Left kidney (tissue), 8 donors: ENCODE measurements at places on chromosomes 16 and 17.

DNA sequence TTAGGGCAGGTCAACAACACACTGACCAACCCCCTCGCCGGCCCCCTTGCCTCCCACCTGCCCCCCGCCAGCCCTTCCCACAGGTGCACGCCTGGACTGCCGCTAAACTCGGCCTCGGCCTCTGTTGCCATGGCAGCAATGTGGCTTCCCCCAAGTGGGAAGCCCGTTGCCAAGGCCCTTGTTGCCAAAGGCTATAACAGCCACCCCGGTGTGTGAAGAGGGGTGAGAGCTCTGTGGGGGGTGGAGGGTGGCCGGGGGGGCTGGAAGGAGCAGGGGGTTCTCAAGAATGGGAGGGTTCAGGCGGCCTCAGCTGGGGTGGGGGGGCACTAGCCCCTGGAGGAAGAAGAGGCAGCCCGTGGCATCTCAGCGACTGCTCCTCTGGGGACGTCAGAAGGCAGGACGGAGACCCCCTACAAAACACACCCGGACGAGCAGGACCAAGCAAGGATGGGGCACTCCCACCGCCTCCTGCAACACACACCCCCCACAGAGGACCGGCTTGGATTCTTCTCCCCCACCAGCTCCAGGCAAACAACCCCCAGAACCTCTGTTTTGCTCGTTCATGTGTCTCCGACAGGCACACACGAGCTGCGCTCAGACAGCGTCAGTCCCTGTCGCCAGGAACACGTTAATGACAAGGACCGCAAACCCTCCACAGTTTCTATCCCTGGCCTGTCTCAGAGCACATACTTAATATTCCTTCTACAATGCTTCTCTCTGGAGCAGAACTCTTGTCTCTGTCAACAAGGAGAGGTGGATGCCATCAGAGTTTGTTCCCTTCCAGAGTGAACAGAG, 55.7 kb downstream of the ABR start:
- DNase-seq = no peak

DNA sequence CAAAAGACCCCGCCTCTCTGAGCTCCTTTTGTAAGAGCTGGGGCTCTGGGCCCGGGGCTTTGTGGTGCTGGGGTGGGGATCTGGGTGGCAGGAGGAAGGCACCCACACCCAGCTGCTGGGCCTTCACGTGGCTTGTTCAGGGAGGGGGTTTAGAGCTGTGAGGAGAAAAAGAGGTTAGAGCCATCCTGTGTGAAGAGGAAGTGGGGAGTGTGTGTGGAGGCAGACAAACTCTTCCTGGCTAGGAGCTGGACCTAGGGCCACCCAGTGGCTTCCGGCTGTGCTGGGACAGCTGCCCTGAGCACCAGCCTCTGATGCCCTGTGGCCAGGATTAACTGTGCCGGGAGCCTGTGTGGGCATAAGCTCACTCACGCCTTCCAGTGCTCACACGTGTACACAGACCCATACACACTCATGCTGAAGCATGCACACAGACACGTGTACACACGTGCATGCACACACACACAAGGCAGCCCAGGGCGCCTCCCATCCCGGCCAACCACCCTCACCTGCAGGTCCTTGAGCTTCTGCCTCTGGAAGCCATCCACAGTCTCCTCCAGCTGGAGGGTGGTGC, 7.4 kb downstream of the CIBAR2 start:
- no peak for DNase-seq

DNA sequence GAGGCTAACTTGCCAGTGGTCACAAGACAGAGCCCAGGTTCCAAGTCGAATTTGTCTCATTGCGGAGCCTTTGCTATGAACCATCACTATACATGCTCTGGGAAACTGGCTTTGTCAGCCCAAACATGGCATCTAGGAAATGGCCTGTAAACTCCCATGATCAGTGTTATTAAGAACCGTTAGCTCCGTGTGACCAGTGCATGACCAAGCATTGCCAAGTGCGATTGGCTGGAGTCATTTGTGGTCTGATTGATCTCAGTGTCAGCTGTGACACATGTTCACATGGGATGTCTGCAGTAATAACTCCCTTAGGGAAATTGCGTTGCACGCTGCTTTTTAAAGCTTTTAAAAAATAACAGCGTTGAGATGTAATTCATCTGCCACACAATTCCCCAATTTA, 18.6 kb upstream of the CDH3 start:
- no peak for DNase-seq

- peak; percentile 83 for DNase-seq
Measured at GRCh38 chr16:53099318-53100130, 44.7 kb downstream of the CHD9 start.

- DNase-seq = no peak
Measured at GRCh38 chr17:75996665-75997590, 3.7 kb upstream of the CDK3 start.

- no peak for DNase-seq
Measured at GRCh38 chr17:31830971-31831858, 27.8 kb downstream of the COPRS start.

- DNase-seq = no peak
Measured at GRCh38 chr17:61371606-61372005, 28.0 kb upstream of the TBX2 start.

DNA sequence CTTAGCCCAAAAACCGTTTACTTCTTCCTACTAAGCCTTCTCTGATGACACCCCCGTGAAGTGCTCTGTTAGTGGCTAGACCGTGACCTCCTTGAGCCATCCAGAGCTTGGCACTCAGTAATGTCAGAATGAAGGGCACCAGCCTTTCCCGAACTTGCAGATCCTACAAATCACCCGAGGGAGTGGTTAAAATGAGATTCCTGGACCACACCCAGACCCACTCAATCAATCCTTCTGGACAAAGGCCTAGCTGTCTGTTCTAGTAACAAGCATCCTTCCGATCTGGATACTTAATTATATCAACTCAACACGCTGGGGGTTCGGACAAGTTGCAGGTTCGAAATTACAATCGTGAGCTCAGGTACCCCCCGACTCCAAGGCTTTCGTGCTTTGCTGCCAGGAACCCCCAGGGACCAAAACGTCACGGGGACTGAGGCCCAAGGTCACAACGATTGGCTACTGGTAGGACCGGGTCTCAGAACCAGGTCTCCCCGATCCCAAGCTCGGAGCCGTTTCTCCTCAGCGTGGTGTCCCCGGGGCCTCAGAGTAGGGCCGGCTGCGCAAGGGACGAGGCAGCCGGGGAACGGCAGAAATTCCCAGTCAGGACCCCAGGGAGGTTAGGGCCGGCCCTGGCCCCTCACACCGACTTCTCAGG, 527 bp downstream of the CIAPIN1 start:
- DNase-seq = peak; percentile 13

GRCh38 chr17:65627891-65628643, 66.6 kb upstream of the AXIN2 start:
- peak; percentile 41 for DNase-seq

DNA sequence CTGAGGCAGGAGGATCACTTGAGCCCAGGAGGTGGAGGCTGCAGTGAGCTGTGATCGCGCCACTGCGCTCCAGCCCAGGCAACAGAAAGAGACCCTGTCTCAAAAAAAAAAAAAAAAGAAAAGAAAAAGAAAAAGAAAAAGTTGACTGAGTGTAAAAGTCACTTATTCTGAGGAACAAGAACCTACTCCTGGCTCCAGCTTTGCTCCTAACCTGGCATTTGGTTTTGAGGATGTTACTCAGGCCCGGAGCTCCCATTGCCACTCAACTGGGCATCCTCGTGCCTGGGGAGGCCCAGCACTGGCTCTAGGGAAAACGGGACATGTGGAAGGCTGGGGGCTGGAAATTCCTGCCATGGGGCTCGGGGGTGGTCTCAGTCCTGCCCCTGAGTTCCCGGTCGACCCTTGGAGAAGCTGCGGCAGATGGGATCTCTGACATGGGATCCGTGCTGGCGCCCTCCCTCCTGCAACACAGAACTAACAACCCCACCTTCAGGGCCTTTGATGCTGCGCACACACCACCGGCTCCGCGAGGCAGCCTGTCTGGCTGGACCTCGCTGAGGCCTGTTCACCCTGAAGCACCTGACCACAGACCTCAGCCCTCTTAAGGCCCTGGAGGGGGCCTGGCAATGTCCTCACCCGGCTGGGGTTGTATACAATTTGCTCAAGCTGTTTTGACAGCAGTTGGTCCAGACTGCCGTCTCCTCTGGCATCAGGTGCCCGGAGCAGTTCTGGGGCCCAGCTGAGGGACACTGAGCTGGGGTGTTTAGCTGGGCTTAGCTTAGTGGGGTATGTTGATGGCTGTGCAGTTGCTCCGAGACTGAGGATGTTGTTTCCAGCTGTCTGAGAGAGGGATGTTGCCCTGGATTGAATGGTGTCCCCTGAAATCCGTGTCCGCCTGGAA, 12.3 kb downstream of the CD7 start:
- DNase-seq = no peak

GRCh38 chr17:79192503-79193351, 118.1 kb downstream of the ENGASE start:
- peak; percentile 75 for DNase-seq

GRCh38 chr16:28623172-28623711, 13.4 kb upstream of the SULT1A1 start:
- no peak for DNase-seq

- DNase-seq = peak; percentile 78
Measured at GRCh38 chr17:32111141-32111771, 31.0 kb upstream of the RHOT1 start.

DNA sequence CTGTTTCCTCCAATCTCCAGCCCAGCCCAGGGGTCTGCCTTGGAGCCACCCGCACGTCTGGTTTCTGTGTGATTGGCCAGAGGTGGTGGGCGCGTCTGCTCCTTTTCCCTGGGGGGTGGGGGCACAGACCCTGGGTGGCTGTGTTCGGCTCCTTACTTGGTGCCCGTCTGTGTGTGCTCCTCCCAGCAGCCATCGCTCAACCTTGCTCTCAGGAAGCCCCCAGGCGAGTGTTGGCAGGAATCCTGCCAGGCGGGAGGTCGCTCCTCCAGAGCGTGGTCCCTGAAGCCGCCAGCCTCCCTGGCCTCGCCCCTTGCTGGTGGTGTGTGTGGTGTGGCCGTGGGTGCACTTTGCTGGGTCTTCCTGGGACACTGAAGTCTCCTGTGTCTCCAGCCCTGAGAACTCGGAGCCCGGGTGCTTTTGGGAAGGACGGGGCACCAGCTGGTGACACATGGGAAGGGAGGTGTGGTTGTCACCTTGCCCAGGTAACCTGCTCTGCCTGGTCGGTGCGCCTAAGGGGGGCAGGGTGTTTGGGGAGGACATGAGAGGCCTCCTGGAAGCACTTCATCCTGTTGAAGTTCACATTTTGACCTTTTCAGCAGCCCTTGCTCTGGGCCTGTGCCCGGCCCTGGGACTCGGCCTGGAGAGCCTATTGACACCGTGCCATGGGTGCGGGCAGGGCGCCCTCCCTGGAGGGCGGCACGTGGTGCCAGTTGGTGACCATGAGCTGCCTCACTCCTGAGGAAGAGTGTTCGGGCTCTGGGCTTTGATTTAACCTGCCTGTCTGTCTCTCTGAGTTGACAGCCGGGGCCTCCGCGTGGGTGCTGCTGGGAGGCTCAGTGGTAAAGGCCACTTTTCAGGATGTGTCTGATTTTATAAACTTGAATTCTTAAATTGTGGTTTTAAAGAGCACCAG, 49.0 kb upstream of the ZNF750 start:
- DNase-seq = no peak

GRCh38 chr16:66712512-66712911, 16.0 kb upstream of the CMTM4 start:
- DNase-seq = no peak

- DNase-seq = no peak
Measured at GRCh38 chr16:51113236-51114125, 37.6 kb downstream of the SALL1 start.

DNA sequence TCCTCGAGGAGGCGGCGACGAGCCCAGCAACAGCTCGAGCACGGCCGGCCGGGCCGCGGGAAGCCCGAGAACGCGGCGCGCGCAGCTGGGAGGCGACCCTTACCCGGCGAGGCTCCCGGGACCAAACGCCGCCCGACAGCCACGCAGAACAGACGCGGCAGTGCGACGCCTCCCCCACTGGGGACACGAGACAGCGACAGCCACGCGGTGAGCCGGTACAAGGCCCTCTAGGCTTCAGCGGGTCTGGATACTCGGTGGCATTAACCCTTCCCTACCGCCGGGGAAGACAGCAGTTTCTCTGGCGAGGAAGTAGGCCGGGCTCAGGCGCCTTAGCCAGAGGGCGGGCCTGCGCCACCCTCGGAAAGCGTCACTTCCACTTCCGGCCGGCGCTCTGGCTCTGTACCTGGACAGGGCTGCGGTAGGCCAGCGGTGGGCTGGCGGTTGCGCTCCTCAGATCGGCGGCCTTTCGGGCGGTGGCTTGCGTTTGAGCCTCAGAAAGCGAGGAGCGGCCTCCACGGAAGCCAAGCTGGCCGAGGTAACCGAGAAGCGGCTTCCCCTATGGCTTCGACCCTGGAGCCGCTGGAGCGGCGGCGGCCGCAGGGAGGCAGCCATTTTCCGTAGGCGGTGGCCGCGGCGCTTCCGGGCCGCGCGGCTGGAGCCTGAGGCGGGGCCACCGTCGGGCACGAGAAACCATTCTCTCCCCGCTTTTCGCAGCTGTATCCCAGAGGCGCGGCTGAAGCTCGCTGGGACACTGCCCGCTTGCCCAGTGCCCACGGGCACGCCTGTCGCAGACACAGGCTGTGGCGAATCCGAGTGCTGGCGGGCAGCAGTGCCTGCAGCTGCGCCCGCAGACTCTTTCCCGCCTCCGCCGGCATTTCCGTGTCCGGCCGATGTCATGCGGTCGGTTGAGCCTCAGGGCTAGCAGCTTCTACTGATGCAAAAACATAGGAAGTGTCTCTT, at the start of the genes TIGD7 and ZNF75A:
Gene TIGD7, minus strand, starts transcription at position 322 of the 960 bp plus-strand sequence. CDS start 4,816 bp downstream, outside the sequence.
Gene ZNF75A, plus strand, starts transcription at position 389 of the 960 bp plus-strand sequence. CDS start 2,932 bp downstream, outside the sequence.
- peak; percentile 89 for DNase-seq

GRCh38 chr17:22278302-22279275, 586.3 kb downstream of the KCNJ18 start:
- DNase-seq = no peak

DNA sequence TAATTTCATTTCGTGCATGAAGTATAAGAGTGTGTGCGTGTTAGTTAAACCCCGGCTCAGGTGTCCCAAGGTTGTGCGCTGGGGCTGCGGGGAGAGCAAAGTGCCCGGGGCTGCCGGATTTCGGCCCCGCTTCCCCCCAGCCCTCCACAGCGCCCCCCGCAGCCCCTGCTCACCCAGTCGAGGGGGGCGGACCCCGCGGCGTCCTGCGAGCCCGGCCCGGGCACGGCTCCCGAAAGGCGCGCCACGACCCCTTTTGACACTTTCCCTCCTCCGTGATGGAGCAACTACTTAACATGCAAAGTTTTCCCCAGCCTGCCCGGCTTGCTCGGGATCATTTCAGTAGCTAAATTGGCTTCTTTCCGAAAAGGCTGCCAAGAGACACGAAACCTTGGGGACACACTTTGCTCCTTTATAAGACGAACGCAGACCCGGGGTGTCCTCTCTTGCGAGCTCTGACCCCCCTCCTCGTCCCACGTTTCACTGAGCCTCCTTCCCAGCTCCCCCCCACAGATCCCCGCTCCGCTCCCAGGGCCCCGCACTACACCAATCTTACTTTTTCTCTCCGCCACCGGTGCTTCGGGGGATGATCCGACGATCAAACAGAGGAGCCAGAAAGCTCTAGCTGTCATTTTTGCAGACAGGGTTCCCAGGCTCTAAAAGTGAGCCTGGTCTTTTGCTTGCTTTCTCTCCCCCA, 552 bp downstream of the C17orf58 start:
- no peak for DNase-seq
